ENCODE measurements at places on chromosomes 2 and 18.

DNA sequence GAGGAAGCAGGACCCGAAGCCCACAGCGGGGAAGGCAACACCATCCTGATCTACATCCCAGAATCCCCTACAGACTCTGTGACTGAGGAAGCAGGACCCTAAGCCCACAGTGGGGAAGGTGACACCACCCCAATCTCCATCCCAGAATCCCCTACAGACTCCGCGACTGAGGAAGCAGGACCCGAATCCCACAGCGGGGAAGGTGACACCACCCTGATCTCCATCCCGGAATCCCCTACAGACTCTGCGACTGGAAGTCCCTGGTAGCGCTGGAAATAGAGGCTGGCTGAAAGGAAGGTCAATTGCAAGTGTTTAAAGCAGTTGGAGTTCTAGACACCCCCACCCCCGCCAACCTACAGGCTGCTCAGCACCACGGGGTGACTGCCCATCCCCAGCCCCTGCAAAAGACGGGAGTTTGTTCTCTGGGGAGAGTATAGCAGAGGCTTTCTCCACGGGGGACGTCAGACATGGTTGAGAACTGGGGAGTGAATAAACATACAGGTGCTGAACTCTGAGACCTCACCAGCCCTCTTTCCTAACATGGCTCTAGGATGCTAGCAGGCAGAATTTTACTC, 21.0 kb downstream of the CIB4 start:
- no peak for DNase-seq

DNA sequence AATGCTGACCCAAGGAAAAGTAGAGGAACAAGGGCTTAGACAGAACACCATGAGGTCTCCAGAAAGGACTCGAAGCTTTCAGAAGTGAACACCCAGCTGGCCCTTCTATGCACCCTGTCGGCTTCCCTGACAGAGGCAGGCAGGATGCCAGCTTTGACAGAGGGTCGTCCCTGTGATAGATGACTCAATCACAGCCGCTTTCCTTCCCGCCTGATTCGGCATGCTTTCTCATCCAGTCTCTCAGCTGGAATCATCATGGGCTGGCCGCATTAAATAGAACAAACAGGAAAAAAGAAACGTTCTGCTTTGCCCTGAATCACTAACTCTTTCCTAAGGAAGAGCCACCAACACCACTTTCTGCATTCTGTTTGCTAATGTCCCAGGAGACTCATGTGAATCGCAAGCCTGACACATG, 140.3 kb upstream of the RAB12 start:
- no peak for DNase-seq

- DNase-seq = no peak
Measured at GRCh38 chr2:143841935-143842334, 678.0 kb downstream of the ZEB2 start.

DNA sequence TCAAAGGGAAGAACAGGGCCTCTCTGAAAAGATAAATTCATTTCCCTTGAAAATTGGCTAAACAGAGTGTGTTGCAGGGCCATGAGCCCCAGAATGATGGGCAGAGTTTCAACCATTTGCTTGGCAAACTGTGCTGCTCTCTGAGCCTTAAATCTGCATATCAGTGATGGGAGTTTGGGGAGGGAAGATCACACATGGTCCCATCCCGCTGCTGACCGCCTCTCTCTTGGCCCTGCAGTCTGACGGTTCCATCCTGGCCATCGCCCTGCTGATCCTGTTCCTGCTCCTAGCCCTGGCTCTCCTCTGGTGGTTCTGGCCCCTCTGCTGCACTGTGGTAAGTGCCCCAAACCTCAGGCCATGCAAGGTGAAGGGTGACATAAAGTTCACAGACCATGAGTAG, 139.0 kb downstream of the ANTXR1 start:
- no peak for DNase-seq

- no peak for DNase-seq
Measured at GRCh38 chr2:176161825-176162626, 4.9 kb downstream of the HOXD3 start.

DNA sequence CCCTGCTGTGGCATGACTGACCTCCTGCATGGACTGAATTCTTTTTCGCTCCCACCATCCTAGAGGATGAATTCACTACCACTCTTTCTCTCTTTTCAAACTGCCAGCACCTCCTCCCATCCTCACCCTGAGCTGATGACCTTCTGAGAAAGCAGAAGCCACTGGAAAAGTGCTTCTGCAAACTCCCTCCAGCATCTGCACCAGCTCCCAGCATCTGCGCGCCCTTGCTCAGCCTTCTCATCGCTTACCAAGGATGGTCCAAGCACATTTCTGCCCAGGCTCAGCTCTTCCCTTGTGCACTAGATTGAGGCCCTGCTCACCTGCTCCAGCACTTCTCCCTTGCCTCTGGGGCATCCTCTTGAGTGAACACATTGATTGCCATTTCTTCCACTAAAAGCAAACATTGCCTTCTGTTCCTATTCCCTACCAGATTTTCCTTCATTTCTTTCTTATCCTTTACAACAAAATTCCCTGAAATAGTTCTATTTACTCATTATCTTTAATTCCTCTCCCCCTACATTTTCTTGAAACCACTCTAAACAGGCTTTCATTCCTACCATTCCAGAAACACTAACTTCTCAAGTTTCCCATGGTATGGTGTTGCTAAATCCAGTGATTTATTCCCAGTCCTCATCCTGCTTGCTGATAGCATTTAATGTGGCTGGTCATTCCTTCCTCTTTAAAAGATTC, 42.7 kb upstream of the IL1RL1 start:
- DNase-seq = no peak

GRCh38 chr2:206642075-206643025, at the start of gene FAM237A:
TSS of gene FAM237A (plus strand) at chr2:206642487. CDS start at chr2:206644237, 1,750 bp downstream.
- DNase-seq = no peak

GRCh38 chr2:127404466-127405254, 13.6 kb upstream of the PROC start:
- DNase-seq = no peak

- no peak for DNase-seq
Measured at GRCh38 chr2:107308835-107309234, 422.9 kb upstream of the ST6GAL2 start.

GRCh38 chr2:216107760-216108159, 1.4 kb upstream of the XRCC5 start:
- DNase-seq = no peak
